ENCODE measurements at places on chromosomes 1 and 21.
A peak's percentile ranks its signal among the peaks of the same experiment; 100 is the strongest.

DNA sequence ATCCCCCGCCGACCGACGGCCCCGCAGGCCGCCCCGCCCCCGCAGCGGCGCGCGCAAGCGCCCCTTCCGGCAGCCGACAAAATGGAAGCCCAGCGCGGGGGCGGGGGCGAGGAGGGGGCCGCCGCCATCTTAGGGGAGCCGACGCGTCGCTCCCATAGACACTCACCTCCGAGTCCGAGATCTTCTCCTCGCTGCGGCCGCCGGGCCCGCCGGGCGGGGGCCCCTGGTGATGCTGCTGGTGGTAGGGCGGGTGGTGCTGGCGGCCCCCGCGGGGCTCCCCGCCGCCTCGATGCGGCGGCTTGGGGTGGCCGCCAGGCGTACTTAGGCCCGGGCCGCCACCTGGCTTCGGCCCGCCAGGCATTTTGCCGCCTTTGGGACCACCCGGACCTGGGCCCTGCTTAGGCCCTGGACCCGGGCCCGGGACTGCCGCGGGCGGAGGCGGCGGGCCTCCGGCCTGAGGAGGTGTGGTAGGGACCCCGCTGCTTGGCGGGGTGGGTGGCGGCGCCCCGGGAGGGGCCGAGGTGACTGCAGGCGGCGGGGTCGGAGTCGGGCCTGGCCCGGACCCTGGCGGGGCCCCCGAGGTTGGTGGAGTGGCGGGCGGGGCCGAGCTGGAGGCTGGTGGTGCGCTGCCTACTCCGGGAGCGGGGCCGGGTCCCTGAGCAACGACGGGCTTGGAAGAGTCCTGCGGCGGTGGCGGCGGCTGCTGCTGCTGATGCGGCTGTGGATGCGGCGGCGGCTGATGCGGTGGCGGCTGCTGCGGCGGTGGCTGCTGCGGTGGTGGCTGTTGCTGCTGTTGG, 691 bp downstream of the SFPQ start:
- peak overlapping the region; percentile 91 for H3K4me3 ChIP-seq
- H3K27ac ChIP-seq, result peak overlapping the region; percentile 98
- peaks cover 48% of the 10 kb centered on the region for H3K4me1 ChIP-seq
- H3K27me3 ChIP-seq, result no peaks in the 10 kb centered on the region

- no peak for DNase-seq
- H3K27me3 ChIP-seq, result no peaks in the 10 kb centered on the region
- peaks cover 90% of the 10 kb centered on the region for H3K36me3 ChIP-seq
- no peak overlapping the region for H3K4me3 ChIP-seq
- peaks cover 28% of the 10 kb centered on the region for H3K4me1 ChIP-seq
- no peak overlapping the region for H3K27ac ChIP-seq
Measured at GRCh38 chr21:33424214-33424613, 21.0 kb downstream of the IFNGR2 start.

- H3K36me3 ChIP-seq, result no peaks in the 10 kb centered on the region
- no peak overlapping the region for H3K4me3 ChIP-seq
- no peak for DNase-seq
- peaks cover 37% of the 10 kb centered on the region for H3K4me1 ChIP-seq
- no peaks in the 10 kb centered on the region for H3K27me3 ChIP-seq
- H3K27ac ChIP-seq, result peak overlapping the region; percentile 92
Measured at GRCh38 chr21:33948951-33949444, 33.4 kb upstream of the ATP5PO start.

GRCh38 chr21:42225042-42225441, 6.1 kb downstream of the ABCG1 start:
- H3K36me3 ChIP-seq, result no peaks in the 10 kb centered on the region
- H3K27me3 ChIP-seq, result no peaks in the 10 kb centered on the region
- peaks cover 54% of the 10 kb centered on the region for H3K4me1 ChIP-seq
- DNase-seq, result no peak

- H3K4me1 ChIP-seq, result no peaks in the 10 kb centered on the region
- H3K27me3 ChIP-seq, result no peaks in the 10 kb centered on the region
- peak; percentile 41 for DNase-seq
- H3K27ac ChIP-seq, result no peak overlapping the region
Measured at GRCh38 chr1:53365437-53366063, 37.7 kb upstream of the LRP8 start.

GRCh38 chr1:112509005-112509659, 367 bp downstream of the WNT2B start:
- H3K4me1 ChIP-seq, result peaks cover 34% of the 10 kb centered on the region
- DNase-seq, result peak; percentile 66
- no peaks in the 10 kb centered on the region for H3K36me3 ChIP-seq

DNA sequence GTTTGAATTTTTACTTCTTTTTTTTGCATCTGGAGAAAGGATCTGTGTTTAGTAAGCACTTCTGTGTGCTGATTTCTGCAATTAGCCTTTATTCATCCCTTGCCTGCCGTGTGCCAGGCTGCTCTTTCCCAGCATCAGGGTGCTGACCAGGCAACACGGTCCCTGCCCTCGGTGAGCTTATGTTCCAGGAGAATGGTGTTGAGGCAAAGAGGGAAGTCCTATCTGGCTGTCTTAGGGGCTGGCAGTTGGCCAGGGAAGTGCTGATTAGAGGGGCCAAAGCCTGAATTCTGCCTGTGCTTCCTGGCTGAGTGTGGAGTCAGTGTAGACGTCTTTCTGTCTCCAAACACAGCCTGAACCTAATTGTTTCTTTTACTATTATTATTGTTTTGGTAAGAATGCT, 187.1 kb downstream of the CAMTA1 start:
- no peaks in the 10 kb centered on the region for H3K4me1 ChIP-seq
- peaks cover 7% of the 10 kb centered on the region for H3K27me3 ChIP-seq
- H3K27ac ChIP-seq, result no peak overlapping the region
- H3K4me3 ChIP-seq, result no peak overlapping the region
- DNase-seq, result no peak
- no peaks in the 10 kb centered on the region for H3K36me3 ChIP-seq

GRCh38 chr1:55015123-55015522, 16.4 kb downstream of the BSND start:
- H3K27me3 ChIP-seq, result peaks cover 13% of the 10 kb centered on the region
- no peaks in the 10 kb centered on the region for H3K4me1 ChIP-seq
- no peak for DNase-seq
- H3K27ac ChIP-seq, result no peak overlapping the region
- no peaks in the 10 kb centered on the region for H3K36me3 ChIP-seq
- no peak overlapping the region for H3K4me3 ChIP-seq

DNA sequence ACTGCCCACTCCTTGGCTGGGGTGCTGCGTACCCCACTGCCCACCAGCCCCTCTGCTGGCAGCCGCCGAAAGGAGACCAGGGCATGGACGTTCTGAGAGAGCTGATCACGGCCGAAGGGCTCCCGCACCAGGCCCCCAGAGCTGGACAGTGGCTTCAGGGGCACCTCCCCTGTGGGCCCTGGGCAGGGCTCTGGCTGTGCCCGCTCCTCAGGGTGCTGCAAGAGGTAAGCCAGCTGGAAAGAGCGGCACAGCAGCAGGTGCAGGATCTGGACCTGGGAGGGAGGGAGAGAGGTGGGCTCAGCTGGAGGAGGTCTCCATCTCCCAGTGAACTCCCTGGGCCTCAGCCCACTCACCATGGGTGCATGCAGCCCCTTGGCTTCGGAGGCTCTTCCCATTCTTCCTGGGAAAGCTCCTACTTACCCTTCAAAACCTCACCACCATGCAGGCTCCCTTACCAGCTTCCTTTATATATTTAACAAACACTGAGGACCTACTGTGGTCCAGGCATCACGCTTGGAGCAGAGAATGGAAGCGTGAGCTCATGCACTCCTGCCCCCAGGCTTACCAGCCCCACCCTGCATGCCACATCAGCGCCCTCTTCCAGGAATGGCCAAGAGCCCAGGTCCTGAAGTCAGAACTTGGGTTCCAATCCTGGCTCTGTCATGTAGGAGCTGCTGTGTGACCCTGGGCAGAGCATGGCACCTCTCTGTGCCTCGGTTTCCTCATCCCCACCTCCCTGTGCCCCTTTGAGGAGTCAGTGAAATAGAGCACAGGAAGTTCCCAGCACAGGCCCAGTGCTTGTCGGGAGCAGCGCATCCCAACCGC, 6.8 kb upstream of the KIF17 start:
- no peaks in the 10 kb centered on the region for H3K4me1 ChIP-seq
- H3K27me3 ChIP-seq, result peaks cover 9% of the 10 kb centered on the region
- DNase-seq, result no peak
- no peak overlapping the region for H3K27ac ChIP-seq
- no peak overlapping the region for H3K4me3 ChIP-seq

- H3K4me1 ChIP-seq, result peaks cover 2% of the 10 kb centered on the region
- H3K36me3 ChIP-seq, result peaks cover 9% of the 10 kb centered on the region
- DNase-seq, result peak; percentile 60
- no peak overlapping the region for H3K4me3 ChIP-seq
- no peak overlapping the region for H3K27ac ChIP-seq
Measured at GRCh38 chr21:41393876-41394465, 32.1 kb upstream of the MX1 start.
